Stimulated activated CD4-positive, alpha-beta T cell treated with anti-CD3 and anti-CD28 coated beads, Interleukin-1b, Interleukin-23, amount 100 ng/mL, for 1 hour (primary cell): ENCODE measurements at places on chromosomes 6 and 20.
A peak's percentile ranks its signal among the peaks of the same experiment; 100 is the strongest.

- no peak for DNase-seq
Measured at GRCh38 chr6:75619230-75619899, 17.7 kb downstream of the SENP6 start.

GRCh38 chr20:63128367-63128766, 87.6 kb downstream of the YTHDF1 start:
- DNase-seq, result no peak

- no peak for DNase-seq
Measured at GRCh38 chr6:132213732-132214131, 187.5 kb downstream of the MOXD1 start.

GRCh38 chr6:14386668-14387067, 269.1 kb downstream of the CD83 start:
- no peak for DNase-seq

GRCh38 chr6:57104336-57104735, 14.3 kb downstream of the ZNF451 start:
- no peak for DNase-seq

DNA sequence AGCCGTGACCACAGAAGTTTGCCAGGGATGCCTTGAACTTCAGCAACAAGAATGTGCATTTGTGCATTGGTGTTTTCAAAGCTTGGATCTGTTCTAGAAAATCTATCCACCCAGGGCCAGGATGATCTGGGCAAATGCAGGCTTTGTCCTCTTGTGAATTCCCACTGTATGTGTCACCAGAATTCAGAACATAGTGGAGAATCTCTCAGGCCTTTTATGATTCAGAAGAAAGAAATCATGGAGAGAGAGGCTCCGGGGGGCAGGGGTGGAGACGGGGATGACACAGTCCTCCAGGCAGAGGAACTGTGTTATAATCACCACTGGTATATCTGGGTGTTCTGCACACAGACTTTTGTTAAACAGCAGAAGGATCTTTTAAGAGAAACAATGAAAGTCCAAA, 304.1 kb downstream of the CDH4 start:
- DNase-seq, result no peak

GRCh38 chr20:5171064-5171789, 44.4 kb downstream of the CDS2 start:
- no peak for DNase-seq

DNA sequence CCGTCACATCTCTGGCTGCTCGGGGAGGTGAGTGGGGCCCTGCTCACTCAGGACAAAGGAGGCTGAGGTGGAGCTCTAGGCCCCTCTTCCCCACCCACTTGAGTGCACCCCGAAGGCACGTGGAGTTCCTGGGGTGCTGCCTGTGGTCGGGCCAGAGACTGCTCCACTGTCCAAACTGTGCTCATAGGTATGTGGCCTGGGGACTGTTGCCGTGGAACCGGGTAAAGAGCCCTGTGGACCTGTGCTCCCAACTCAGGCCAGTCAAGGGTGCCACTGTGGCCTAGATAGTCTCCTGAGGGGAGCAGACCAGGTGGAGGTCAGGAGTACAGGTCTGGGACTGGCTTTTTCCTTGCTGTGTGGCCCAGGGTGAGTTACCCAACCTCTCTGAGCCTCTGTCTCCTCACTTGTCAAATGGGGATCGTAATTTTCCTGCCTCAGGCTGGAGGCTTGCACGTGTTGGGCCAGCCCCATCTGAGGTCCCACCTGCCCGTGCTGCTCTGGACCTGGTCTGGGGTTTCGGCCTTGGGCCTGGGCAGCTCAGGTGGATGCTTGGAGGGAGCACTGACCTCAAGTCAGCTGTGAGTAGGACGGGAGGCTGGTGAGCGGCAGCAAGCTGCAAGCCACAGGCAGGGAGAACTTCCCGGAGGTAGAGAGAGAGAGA, 12.4 kb upstream of the NPBWR2 start:
- DNase-seq, result no peak

- DNase-seq, result no peak
Measured at GRCh38 chr6:53302678-53303360, 45.9 kb downstream of the ELOVL5 start.

DNA sequence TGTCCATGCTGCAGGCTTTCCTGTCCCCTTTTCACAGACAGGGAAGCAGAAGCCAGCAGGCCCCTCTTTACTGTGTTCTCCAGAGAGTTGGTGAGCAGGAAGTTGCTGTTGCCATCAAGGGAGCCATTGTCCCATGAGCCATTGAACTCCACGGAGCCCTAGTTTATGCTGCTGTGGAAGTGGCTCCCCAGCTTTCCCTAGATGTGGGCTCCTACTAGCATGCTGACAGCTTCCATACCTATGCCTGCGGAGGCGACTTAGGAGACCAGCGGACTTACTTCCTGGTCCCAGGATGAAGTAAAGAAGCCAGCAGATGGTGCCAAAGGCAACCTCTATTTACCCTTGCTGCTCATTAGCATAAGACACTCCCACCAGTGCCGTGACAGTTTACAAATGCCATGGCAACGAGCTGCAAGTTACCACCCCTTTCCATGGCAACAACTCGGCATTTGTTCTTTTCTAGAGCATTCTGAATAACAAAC, 30.8 kb upstream of the FKBP1A start:
- DNase-seq, result no peak

- DNase-seq, result no peak
Measured at GRCh38 chr6:152089992-152090391, 282.5 kb downstream of the ESR1 start.

GRCh38 chr20:41167118-41167470, 29.8 kb downstream of the PLCG1 start:
- no peak for DNase-seq

GRCh38 chr6:43836507-43837240, 66.7 kb downstream of the VEGFA start:
- no peak for DNase-seq

- no peak for DNase-seq
Measured at GRCh38 chr20:20778676-20779075, 66.2 kb upstream of the RALGAPA2 start.

DNA sequence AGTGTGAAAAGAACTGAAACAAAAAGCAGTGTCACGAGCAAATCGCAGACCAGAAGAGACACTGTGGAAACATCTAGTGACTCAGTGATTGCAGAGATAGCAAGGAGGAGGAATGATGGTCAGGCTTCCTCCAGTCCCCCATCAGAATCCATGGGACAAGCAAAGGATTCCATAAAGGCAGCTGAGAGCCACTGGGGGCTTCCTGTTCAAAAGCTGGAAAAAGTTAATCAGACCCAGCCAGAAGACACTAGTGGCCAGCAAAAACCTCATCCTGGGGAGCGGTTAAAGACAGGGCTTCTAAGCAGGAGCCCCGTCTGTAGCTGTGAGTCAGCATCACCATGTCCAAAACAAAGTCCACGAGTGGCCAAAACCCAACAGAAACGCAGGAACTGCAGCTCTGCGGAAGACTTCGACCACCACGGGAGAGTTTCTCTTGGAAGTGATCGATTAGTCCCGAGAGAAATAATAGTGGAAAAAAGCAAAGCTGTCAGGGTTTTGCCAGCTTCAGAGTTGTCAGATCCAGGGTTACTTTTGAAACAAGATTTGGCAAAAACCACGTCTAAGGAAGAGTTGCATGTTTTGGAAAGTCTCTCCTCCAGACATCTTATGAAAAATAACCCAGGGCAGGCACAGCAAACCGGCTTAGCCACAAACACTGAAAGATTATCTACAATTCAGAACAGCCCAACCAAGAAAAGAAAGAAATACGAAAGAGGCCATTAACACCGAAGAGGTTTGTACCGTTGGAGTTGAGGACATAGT, 51.0 kb downstream of the JAG1 start:
- DNase-seq, result no peak

DNA sequence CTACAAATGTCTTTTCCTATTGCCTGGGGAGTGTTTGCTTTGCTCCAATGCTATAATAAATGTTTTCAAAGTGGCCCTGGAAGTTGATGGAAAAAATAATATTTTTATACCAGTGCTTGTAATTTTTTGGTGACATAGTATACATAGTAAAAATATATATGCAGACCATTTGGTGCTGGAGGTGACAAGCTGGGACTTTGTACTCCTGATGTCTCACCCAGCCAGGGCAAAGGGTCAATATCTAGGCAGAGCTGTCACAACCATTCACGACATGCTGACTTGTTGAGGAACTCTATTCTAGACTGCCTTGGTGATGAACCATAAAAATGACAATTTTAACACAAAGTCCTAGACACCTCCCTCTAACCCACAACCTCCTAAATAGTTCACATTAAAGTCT, 203.0 kb downstream of the PLCB1 start:
- DNase-seq, result no peak

DNA sequence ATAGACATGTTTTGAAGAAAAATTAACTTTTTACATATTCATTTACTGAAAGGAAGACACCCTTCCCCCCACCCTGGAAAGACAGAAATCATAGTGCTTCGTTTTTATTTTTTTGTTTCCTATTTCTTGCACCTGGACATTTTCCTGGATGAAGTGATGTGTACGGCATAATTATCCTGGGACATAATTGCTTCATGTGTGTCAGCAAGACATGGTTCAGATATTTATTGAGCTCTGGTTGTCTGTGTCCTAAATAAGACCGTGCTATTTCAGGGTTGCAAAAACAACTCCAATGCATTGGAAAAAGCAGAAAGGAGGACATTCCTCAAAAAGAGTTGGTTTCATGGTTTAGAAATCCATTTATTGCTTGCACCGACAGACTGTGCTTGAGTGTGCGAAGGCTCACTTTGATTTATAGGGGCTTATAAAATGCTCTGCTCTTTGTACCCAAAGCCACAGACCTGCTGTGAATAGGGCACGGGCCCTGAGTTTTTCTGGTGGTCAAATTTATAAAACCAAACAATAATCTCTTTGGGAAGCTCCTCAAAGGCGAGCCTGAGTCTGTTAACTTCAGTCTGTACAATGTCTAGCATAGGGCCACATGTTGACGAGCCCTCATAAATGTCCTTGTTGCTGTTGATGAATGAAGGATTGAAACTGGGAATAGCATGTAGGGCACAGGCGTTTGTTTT, 179.5 kb downstream of the SOX4 start:
- no peak for DNase-seq

- no peak for DNase-seq
Measured at GRCh38 chr6:97175806-97176205, 107.2 kb downstream of the MMS22L start.

DNA sequence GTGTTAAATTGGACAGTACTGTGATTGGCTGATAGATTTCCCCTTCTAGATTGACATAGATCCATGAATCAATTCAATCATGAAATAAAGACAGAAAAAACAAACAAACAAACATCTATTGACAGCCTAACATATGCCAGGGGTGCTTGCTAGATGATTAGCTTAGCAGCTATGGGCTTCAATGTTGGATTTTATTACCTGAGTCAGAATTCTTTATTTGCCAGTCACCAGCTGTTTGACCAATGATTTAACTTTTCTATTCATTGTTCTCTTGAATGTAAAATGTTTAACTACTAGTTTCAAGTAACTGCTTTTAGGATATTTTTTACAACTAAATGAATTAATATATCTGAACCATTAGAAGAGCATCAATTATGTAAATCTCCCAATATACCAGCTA, 901.3 kb upstream of the CITED2 start:
- DNase-seq, result no peak

- no peak for DNase-seq
Measured at GRCh38 chr20:48711696-48712464, 115.9 kb downstream of the PREX1 start.

- no peak for DNase-seq
Measured at GRCh38 chr20:50303573-50304500, 113.2 kb downstream of the CEBPB start.

DNA sequence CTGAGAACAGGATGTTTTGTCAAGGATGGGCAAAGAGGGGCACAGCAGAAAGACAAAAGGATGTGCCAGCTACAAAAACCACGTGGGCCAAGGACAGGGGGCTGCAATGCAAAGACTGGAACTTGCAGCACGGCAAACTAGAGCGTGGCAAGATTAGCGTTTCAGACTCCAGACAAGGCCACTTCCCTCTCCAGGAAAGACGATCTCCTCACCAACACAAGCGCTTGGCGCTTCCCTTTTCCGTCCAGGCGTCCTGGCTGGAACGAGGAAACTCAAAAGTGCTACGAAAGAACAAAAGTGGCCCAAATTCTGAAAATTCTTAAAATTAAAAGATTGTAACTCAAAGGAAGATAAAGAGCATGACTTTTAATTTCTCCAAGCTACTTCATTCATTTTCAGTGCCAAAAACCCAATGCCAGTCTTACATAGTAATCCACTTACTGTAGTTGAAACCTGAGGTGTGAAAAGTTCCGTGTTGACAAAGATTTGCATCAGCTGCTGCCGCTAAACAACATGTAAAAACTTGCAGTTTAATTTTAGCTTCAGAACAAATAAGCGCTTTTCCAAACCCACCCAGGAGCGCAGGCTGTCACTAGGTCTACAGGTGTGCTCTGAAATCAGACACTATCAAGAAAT, 207.1 kb upstream of the RREB1 start:
- no peak for DNase-seq

DNA sequence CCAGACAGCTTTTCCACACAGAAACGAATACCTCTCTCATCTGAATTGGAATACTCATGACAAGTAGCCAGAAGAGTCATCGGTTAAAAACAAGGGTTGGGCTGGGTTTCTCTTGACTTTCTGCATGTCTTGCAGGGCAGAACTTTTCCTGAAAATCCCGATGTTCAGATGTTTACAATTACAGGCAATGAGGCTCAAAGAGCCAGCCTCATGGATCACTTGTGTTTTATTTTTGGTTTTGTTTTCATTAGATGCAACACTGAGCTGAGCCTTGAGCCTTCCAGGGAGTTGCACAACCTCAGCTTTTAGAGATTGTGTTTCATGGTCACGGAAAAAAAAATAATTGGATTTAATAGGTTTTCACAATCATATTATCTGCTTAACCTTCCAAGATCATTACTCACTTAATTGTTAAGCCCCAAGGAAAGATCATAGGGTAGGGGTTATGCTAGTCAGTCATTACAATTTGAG, 288.1 kb upstream of the PRDM1 start:
- DNase-seq, result no peak

- DNase-seq, result no peak
Measured at GRCh38 chr20:1121429-1121828, 3.0 kb downstream of the PSMF1 start.

- no peak for DNase-seq
Measured at GRCh38 chr6:167762259-167762962, 64.3 kb upstream of the AFDN start.

- no peak for DNase-seq
Measured at GRCh38 chr6:62265906-62266525, 20.0 kb downstream of the KHDRBS2 start.

DNA sequence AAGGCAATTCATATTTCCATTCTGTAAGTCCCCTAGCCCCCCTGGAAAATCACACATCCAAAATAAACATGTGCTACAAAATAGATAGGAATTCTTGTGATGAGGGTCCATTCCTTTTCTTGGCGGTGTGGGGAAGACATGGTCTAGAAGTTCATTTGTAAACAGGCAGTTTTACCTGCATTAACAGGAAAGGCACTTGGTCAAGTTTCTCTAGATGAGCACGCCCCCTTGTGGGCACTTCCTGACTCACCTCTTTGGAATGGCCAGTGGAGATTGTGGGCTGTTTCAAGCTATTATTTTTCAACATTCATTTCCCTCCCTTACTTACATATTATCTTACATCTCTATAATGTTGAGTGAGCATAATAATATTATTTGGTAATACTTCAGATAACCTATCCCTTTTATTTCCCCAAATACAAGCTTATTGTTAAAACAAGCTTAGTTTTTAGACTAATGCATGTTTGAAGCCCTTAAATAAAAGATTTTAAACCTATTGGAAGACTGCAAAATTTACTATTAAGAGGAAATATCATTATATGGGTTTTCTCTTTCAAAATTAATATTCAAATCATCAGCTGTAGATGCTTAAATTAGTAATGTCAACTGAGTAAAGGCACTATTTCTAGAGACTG, 92.1 kb downstream of the TASP1 start:
- peak; percentile 46 for DNase-seq

- no peak for DNase-seq
Measured at GRCh38 chr6:132020138-132020581, 69.0 kb upstream of the CCN2 start.
